CD4-positive, alpha-beta memory T cell (primary cell): ENCODE measurements at places on chromosomes 7 and 10.

DNA sequence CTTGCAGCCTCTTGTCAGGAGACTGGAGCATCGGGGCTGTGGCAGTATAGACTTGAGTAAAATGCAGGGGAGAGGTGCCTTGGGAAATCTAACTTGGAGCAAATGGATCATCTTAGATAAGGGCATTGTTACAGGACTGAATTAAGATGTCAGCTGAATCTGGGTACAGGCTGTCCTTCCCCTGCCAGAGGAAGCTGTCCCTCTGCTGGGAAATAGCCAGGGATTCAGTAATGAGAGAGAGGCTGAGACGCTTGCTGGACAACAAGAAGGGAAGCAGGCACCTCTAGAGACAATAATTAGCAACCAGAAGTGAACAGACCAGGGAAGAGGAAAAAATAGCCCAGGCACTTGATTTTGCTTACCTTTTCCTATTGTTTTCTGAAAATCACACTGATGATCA lies 20.7 kb upstream of the RAPGEF5 start:
- DNase-seq, result no peak

DNA sequence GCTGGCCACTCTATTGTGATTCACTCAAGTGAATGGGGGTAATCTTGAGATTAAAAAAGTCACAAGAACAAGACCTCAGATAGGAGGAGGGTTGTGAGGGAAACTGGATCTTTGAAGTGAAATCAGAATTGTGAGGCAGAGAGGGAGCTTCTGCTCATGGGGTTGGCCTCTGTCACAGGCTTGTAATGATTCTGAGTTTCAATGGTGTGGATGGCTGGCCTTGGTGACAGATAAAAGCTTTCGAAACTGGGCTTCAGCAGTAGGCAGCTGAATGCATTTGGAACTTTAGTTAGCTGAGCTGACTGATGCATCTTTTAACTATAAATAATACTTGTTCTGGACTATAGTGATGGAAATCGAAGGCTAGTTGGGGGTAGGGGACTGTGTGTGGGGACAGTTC lies 12.2 kb downstream of the TAS2R60 start:
- no peak for DNase-seq

DNA sequence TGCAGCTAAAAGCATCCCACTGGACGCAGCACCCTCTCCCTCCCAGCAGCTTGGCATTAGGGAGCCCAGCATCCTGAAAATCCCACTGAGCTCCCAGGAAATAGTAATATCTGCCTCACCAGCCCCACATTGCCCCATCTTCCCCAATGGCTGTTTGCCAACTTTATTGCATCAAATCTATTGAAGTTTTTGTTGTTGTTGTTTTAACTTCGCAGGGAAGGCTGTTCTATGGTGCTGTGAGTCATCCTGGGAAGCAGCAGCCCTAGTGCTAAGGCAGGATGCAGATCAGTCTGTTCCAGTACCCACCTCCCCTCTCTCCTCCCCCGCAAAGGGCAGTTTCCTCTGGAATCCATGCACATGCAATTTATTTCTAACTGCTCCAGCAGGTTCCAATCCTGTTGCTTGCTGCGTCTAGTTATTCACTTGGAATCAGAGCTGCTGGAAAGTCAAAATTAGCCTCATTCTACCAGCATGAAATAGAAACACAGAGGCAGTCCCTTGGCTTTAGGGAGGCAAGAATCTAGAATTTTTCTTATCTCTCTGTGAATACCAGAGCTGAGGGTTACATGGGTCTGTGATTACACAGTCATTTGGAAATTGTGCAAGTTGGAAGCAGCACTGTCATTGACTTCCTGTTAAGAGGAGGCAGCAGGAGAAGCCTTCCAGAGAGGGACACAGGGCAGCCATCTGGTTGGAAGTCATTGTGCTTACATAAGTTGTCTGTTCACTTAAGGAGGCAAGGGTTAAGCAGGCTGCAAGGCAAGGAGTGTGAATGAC lies 115.9 kb upstream of the CACUL1 start:
- no peak for DNase-seq

DNA sequence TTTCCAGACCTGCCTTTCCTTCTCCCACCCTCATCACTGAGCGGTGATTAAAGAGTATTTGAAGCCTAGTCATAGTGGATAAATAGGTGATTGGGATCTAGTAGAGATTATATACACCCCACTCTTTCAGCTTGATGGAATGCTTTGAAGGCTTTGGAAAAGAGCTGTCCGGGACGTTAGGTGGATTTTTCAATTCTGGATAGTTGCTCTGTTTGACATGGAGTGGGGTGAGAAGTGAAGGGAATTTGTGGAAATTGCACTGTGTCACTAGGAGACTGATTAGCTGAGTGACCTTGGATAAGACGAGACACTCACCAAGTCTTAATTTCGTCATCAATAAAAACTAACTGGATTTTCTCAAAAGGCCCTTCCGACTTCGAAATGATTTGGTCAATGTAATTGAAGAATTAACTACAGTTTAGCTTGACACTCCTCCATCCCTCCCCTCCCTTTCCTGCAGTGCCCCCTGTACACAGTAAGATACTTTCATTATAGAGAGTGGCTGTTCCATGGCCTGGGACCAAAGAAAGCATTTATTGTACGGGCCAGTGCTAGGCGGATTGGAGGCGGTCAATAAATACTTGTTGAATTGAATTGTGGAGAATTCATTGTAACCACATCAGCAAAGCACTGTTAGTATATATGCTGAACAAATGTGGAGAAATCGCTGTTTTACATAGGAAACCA lies 962 bp downstream of the ZKSCAN1 start:
- no peak for DNase-seq

DNA sequence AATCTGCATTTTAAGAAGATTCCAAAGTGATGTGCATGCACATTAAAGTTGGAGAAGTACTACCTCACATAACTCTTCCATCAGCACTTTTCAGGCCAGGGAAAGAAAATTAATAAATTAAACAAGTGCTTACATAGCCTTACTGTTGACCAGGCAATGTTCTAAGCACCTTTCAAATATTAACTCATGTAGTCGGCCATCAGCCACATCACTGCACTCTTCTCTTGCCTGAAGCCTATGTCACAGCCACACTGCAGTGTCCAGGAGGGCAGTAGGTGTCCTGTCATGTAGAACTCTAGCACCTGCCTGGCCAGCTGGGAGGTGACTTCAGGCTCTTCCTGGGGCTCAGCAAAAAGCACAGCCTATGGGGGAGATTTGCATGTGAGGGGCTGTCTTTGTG lies 71.5 kb downstream of the CDK1 start:
- DNase-seq, result no peak

GRCh38 chr10:17683541-17683940 lies 39.6 kb downstream of the STAM start:
- no peak for DNase-seq
